ENCODE measurements at places on chromosomes 12 and 14.

DNA sequence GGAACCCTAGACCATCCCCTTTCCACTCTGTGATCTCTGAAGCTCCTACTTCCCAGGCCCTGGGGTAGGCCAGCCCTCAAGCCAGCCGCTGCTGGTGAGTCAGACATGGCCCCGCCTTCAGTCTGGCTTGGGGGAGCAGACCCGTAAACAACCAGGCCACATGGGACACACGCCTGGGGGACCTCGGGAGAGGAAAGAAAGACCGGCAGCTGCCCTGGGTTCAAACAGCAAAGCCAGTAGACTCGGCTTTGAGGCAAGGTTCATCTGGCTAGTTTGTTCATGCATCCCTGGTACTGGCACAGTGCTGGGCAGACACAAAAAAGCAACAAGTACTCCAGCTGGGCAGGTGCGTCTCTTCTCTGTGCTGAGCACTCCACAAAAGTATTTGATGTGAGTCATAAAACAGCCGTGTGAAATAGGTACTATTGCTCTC is 101.9 kb downstream of the SETD3 start:
- no peak for DNase-seq

GRCh38 chr12:121590476-121591143 is 9.8 kb upstream of the KDM2B start:
- no peak for DNase-seq

- no peak for DNase-seq
Measured at GRCh38 chr14:88791629-88792472, 902 bp downstream of the EML5 start.

DNA sequence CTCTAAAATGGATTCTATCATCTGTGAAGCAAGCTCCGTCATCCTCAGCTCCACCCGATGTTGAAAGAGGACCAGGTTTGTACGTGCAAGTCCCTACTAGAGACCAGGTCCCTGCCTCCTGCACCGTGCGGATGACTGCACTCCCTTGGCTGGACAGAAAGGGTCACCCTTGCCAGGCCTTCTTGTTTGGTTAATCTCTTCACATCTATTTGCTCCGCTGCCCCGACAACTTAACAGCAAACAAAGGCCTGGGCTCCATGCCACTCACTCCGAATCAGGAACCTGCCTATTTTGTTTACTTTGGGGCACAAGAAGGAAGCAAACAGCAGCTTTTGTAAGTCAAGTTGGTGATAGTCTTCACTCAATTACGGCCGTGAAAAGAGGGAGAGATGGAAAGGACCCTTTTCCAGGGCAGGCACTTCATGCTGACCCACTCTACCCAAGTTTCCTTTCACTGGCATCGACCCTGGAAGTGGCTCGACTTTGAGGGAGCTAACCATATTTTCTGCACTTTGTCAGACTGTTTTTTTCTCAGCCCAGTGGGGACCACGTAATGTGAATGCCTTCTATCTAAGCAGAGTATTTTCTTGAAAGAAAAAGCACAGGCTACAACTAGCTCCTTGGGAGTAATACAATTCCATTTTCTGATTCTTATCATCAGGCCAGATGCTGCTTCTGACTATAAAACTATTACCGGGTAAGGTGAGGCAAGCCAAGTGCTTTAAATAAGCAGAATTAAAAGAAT is 202.6 kb downstream of the FOXN3 start:
- peak; percentile 47 for DNase-seq

DNA sequence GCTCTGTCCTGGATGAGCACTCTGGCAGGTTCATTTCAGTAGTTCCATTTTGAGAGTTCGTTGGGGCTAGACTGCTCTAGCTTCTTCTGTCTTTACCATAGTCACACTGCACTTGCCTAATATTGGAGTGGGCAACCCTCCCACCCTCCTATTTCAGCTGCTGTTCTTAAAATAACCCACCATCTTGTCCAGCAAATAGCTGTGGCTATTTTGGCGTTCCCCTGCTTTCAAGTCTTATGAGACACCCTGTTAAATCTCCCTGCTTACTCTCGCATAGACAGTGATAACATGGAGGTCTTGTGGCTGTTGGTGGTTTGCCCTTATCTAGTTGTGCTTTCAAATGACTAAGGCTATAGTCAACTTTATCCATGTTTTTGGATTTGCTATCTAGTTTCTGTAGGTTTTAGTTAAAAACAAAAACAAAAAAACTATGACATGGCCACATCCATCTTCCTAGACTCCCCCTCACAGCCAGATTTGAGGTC is 65.5 kb downstream of the LRP6 start:
- no peak for DNase-seq

- DNase-seq, result no peak
Measured at GRCh38 chr12:3493859-3494176, 2.8 kb downstream of the PRMT8 start.

DNA sequence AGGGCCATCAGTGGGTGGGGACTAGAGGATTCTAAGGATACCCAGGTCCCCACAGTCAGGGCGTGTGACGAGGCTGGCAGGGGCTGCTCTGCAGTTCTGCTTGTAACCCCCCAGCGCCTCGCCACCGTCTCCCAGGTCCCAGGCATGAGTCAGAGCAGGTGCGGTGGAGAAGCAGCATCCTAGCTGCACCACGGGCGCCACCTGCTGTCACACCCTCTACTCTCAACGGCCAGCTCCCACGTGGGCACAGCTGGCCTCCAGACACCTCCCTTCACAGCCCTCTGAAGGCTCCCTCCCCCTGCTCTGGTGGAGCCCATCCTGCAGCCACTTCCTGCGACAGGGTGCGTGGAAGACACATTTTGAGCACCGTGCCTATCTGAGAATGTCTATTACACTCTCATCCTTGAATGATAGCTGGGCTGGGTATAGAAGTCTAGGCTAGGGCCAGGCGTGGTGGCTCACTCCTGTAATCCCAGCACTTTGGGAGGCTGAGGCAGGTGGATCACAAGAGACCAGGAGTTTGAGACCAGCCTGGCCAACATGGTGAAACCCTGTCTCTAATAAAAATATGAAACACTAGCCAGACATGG is 6.9 kb upstream of the NUDT14 start:
- no peak for DNase-seq
